Parietal lobe (tissue), 2 donors: ENCODE measurements at places on chromosomes 4 and X. TPM values are rescaled to one million over a fixed set of nuclear protein-coding genes. Genes with fewer than 3 reads are reported as not detected.

AKAP4 gene
- total RNA-seq, result not detected

INTS6L gene
- total RNA-seq, result 30.7 TPM

ARHGAP6 gene
- 1.3 TPM for total RNA-seq

CXCL3 gene
- not detected for total RNA-seq

TGIF2LX gene
- total RNA-seq, result not detected
